Stimulated activated CD4-positive, alpha-beta T cell treated with anti-CD3 and anti-CD28 coated beads, Interleukin-4, amount 100 ng/mL, for 4 hours (primary cell): ENCODE measurements at places on chromosomes 16 and 17.

DNA sequence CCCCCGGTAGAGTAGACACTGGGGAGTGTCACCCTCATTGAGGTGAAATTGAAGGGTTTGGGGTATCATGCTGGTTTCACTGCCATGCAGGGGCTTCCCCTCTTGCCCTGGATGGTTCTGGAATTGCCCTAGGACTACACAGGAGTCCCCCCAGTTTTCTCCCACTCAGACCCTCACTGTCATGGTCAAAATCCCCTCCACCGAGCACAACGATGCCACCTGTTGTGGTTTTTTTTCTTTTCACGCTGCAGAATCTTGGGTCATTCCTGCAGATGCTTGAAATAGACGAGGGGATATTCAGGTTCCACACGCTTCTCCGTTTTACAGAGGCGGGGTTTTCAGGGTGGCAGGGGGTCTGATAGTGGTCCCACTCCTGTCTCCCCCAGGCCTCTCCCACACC is 255.6 kb downstream of the ENGASE start:
- DNase-seq, result no peak

GRCh38 chr16:27385398-27385797 is 16.6 kb upstream of the IL21R start:
- no peak for DNase-seq

GRCh38 chr17:33209671-33210070 is 83.4 kb downstream of the ASIC2 start:
- DNase-seq, result no peak

GRCh38 chr17:68803164-68803929 is 151.8 kb downstream of the ABCA8 start:
- DNase-seq, result no peak

DNA sequence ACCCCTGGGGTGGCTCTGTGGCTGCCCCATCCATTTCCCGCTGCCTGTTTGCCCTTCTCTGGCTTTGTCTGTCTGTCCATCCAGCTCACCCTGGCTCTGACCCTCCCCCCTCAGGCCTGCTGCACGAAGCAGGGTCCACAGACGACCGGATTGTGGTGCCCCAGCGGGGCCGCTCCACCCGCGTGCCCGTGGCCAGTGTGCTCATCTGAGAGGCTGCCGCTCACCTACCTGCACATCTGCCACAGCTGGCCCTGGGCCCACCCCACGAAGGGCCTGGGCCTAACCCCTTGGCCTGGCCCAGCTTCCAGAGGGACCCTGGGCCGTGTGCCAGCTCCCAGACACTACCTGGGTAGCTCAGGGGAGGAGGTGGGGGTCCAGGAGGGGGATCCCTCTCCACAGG is 761 bp upstream of the LAT start:
- DNase-seq, result no peak

- DNase-seq, result no peak
Measured at GRCh38 chr17:63382136-63382535, 64.0 kb downstream of the CYB561 start.
